NCI-H1694 treated with DMSO at 0.1 percent for 48 hours (cell line): ENCODE measurements at places on chromosomes 4 and X.

DNA sequence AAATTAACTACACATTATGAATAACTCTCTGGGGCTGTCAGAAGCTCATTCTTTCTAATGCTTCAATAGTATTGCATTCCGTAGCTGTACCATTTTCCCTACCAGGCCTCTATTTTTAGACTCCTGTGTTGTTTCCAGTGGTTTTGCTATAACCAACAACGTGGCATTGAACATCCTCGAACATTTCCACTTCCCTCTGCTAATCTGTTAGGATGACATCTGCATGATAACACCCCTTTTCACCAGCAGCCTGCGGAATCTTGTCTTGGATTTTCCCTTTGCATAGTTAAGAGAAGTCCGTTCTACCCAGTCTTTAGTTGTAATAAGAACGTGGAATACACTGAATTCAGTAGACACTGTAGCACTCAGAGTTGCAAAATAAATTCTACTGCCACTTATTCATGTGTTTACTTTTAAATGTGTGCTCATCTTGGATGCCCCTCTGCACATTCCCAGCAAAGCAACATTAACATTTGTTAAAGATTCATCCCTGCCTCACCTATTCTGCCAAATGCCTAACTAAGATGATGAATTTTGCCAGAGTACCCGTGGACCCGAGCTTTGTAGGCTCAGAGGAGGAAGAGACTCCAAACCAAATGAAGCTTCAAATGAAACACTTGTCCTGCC lies 55.6 kb downstream of the SEL1L3 start:
- no peak for DNase-seq

DNA sequence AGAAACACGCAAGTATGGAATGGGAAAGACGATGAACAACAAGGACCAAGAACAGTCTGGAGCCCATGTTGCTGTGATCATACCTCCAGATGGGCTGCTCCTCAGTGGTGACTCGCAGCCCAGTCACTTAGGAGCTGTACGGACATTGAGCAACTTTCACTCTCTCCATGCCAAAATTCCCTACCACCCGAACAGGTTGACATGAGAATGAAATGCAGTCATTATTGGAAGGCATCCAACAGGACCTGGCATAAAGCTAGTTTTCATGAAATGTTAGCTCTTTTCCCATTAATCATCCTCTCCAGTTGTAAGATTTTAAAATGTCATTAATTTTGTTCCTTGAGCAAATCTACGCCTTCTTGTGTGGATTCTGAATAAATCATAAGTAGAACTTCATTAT lies 82.7 kb upstream of the GPM6B start:
- DNase-seq = peak; percentile 37

DNA sequence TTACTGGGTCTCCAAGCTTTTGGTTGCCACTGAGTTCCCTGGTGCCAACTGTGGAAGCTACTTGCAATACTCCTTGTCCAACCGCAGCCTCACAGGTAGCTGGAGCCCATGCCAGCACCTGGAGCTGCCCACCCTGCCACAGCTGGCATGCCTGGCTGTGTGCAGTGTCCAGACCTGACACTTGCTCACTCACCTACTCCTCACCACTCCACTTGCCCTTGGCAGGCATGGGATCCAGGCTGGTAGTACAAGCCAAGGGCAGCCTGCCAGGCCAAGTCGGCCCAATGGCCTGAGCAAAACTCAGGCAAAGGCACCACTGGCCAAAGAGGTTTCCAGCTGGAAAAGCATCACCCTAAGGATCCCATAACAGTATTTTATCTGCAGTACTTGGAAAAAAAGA lies 246.3 kb downstream of the PDGFC start:
- no peak for DNase-seq

GRCh38 chrX:130285069-130285620 lies 16.4 kb upstream of the ZNF280C start:
- DNase-seq = no peak

DNA sequence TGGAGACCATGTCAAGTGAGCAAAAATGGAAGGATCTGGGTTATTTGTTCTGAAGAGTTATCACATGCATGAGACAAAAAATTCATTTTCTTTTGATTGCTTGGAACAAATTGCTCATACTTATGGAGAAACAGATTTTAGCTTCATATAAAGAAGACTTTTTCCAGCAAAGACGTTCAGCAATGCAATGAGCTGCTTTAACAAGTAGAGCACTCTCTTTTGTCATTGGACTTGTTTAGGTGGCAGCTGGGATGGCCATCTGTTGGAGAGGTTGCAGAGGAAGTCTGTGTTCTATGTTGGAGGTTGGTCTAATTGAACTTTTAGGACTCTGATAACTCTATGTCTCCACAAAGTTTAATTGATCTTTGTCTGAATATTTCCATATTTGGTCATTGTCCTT lies 19.9 kb upstream of the CEP135 start:
- peak; percentile 4 for DNase-seq

GRCh38 chrX:39948582-39948981 lies 149.2 kb downstream of the BCOR start:
- DNase-seq = no peak

GRCh38 chr4:55269995-55270394 lies 76.0 kb upstream of the SRD5A3 start:
- DNase-seq = no peak

GRCh38 chrX:53088136-53088974 lies 5.6 kb upstream of the KANTR start:
- no peak for DNase-seq

DNA sequence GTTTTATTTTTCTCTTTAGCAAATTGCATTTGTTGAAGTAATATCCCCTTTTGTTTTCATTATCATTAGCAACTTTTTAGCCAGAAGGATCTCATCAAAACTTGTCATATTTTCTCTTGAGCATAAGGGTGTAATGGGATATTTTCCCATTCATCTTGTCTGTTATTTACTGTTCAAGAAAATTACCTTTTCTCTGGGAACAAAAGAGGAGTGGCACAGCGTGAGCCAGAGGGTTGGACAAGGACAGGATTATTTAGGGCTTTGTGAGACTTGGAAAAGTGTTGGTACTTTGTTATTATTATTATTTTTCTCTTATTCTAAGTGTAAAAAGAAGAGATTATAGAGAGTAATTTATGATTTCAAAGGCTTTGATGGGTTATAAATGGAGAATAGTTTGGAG lies 135.9 kb downstream of the PRKX start:
- DNase-seq = peak; percentile 63

- no peak for DNase-seq
Observed at GRCh38 chr4:153497988-153498967, 32.1 kb downstream of the TMEM131L start.

GRCh38 chrX:114924856-114925255 lies 92.6 kb downstream of the IL13RA2 start:
- DNase-seq = no peak

DNA sequence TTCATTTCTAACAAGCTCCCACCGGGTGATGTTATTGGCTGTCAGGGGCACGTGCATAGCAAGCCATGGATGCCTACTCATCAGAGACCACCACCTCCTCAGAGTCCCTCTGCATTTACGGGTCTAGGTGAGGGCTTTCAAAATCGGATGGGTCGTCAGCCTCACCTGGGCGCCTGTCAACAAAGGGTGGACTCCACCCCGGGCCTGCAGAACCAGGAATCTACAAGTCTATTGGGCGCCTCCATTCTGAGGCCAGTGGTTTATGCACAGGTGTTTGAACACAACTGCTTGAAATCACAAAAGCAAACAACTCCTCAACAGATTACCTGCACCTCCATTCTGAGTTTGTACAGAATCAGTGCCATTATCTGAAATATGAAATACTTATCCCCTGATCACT lies 318.9 kb downstream of the PTTG2 start:
- no peak for DNase-seq

- DNase-seq = no peak
Observed at GRCh38 chrX:21632027-21632426, 26.1 kb downstream of the KLHL34 start.

- no peak for DNase-seq
Observed at GRCh38 chr4:67762086-67762485, 7.9 kb upstream of the GNRHR start.

DNA sequence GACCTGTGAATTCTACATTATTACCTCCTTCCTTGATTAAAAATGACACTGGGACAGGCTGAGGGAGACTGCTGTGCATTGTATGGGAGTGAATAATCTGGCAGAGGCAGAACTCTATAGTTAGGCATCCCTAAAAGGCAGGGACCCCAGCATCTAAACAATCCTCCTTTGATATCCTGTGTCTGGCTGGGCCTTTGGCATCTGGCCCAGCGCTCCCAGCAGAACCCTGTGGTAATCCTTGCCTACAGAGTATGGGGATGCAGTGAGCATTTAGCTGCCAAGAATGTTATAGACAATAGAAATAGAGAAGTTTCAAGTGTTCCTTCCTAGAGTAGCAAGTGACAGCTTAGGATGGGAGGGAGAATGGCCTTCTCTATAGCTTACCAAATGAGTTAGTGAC lies 38.5 kb downstream of the ZCCHC12 start:
- DNase-seq = no peak

GRCh38 chr4:104025251-104025650 lies 305.5 kb upstream of the TACR3 start:
- peak; percentile 38 for DNase-seq

DNA sequence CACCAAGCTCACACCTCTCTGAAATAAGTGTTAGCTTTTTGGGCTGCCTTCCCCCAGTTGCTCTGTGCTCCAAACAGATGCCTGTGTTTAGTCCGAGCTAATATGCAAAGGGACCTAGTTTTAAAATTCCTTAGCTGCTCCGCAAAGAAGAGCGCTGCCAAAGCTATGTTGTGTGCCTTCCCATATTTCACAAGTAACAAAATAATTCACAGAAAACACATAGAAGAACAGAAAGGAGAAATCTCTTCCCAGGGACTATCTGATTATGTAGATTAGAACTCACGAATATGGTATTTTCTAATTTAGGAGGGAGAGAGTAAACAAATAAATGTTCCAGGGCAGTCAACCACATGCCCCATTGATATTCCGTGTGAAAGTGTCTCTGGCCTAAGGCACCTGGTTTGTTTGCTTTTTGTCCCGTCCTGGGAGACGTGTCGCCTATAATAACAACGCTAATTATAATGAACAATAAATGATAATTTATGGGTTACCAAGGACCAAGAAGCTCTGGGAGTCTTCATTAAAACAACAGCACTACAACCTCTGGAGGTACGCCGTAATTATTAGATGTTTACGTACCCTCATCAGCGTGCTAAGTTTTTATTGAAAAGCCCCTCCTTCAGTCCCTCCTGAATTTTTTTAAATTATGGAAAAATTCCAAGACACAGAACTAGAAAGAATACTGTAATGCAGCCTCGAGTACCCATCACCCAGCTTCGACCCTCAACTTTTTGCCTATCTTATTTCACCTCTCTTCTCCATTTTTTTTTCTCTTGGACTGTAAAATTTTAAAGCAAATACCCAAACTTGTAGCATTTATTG lies 1.2 kb upstream of the CCNG2 start:
- DNase-seq = no peak

GRCh38 chrX:150702966-150703694 lies 9.9 kb downstream of the MTMR1 start:
- no peak for DNase-seq

DNA sequence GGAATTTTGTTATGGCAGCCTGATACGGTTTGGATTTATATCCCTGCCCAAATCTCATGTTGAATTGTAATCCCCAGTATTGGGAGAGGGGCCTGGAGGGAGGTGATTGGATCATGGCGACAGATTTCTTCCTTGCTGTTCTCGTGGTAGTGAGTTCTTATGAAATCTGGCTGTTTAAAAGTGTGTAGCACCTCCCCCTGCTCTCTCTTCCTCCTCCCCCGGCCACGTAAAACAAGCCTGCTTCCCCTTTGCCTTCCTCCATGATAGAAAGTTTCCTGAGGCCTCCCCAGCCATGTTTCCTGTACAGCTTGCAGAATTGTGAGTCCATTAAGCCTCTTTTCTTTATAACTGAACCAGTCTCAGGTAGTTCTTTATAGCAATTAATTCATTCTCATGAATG lies 37.9 kb downstream of the SUPT20HL2 start:
- DNase-seq = no peak

GRCh38 chrX:86263526-86263925 lies 115.3 kb downstream of the DACH2 start:
- DNase-seq = no peak

- no peak for DNase-seq
Observed at GRCh38 chr4:163693211-163693610, 198.7 kb downstream of the TMA16 start.

DNA sequence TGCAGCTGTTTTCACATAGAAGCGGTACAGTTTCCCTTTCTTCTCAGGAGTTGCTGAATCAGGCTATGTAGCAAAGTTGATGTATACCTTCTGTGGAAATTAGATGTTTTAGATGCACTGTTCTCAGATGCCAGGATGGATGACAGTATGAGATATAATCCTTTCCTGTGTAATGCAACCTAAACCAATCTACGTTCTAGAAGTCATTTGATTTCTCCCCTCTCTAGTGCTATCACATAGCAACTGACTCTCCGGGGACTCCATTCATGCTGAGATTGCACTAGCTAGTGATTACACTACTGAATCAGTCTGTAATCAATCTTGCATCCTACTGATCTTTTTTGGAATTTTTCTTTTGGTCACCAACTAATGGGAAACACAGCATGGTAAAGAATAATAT lies 1881.7 kb downstream of the PCDH7 start:
- no peak for DNase-seq

DNA sequence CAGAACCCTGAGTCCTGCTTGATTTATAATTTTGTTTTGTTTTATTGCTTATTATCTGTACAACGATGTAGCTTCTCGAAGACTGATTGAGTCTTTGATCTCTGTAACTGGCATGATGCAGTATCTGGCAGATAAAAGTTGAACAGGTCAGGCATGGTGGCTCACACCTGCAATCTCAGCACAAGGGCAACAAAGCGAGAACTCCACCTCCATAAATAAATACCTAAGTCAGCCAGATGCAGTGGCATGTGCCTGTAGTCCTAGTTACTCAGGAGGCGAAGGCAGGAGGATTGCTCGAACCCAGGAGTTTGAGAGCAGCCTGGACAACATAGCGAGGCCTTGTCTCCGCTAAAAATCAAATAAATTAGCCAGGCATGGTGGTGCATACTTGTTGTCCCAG lies 15.7 kb upstream of the WDR19 start:
- no peak for DNase-seq

DNA sequence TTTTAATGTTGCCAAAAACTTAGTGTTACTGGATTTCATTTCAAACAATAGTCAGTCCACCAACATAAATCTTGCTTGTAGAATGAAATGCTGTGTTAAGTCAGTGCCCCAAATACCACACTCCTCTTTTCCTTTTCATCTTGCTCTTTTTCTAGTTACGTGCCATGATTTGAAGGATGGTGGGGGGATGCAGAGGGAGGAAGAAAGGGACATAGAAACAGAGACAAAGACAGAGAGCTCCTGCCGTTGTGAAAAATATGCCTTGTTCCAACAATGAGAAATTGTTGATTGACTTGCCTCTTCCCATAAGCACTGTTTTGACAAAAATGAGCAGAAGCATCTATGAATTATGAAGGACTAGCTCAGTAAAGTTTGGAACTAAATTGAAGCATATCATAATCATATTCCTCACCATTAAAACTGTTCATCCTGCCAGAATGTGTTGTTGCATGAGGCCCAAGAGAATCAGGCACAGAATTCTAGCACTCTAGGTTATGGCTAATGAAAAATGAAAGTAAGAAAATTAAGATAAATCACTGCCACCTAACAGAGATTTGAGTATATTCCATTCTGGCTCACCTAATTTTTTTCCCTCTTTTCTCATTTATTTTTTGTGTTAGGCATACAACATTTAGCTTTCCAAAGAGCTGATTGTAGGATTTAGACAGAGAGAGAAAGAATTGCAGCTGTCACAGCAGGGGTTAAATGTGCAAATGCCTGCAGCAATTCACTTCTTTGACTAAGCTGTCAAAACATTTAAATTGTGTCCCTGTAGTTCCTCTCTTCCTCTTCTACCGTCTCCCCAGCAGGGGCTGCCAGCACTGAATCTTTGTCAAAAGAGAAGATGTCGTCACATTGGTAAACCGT lies 111.6 kb upstream of the PTPN13 start:
- no peak for DNase-seq

- no peak for DNase-seq
Observed at GRCh38 chr4:39278476-39278875, 87.7 kb downstream of the RFC1 start.
